ENCODE measurements at places on chromosomes 3 and 15. TPM values are rescaled to one million over a fixed set of nuclear protein-coding genes. Genes with fewer than 3 reads are reported as not detected.

SCAANT1 gene
- total RNA-seq = not detected

SERPINI2 gene
- total RNA-seq = not detected

NOX5 gene
- total RNA-seq = not detected

LYZL4 gene
- total RNA-seq = not detected

GPR160 gene
- total RNA-seq = 33.3 TPM

ERICH6 gene
- total RNA-seq = not detected

VIPR1 gene
- total RNA-seq = 7.1 TPM

DNA sequence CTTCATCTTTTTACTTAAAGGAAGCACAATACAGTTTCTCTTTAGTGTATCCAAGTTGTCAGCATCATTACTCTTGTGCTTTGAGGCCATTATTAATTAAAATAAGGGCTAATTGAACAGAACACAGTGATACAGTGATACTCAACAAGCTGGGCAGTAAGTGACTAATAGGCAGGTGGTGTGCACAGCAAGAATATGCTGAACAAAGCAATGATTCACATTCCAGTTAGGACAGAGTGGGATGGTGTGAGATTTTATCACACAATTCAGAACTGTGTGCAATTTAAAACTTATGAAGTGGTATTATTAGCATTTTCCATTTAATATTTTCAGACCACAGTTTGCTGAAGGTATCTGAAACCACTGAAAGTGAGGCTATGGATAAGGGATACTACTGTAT lies 116.9 kb downstream of the PLOD2 start:
- no peak for DNase-seq

DNA sequence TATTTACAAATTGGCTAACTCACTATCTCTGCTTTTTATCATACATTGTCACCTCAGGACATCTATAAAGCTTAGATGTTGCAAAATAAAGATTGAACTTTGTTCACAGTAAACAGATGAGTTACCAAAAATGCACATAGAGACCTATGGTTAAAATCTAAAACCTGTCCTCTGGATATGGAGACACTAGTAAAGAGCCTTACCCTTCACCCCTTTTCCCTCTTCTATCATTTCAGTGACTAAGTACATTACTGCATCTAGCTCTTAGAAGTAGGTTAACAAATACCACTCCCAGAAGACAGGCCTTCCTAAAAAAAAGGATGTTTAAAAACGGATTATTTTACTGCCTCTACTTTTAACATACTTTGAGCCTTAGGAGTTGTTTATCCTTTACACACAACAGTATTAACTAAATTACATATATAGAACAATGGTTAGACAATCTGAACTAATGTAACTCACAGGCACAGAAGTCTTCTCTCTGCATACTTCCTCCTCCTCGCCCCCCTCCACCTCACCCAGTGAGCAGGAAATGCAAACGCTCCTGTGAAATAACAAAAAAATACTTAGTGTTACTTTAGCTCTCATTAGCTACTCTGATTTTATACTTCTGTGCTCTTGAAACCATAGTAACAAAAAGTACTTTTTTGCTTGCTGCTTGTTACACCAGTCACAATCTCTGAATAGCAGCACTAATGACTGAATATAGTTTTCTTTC lies 23.3 kb downstream of the IREB2 start:
- no peak for DNase-seq

DNA sequence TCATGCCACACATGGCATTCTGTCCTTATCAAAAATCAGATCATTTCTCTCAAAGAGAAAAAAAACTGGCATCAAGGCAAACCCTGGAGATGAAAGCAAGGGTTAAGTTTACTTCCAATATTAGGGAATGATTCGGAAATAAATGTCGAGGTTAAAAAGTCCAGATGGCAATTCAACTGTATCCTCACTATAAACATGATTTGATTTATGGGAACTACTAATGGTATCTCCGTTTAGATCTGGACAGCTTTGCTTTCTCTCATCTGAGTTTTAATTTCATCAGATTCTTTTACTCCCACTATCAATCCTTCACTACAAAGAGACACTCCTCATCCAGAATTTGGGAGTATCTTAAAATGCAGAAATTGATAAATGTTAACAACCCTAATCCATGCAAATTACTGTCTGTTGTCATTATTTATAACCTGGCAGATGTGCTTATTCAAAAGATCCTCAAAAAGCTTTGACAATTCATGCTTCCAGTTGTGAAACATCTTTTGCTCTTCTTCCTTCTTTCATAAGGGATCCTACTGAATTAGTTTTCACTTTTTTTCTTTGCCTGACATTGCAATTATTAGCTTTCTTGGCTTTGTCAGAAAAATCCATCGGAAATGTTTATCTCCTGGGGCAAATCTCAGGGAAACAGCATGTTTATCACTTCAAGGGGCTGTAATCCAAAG lies 903.2 kb downstream of the MCTP2 start:
- no peak for DNase-seq

GRCh38 chr15:51094606-51095569 lies at the start of gene TNFAIP8L3:
Gene TNFAIP8L3, minus strand, starts transcription at chr15:51094906. Its CDS starts 311 bp downstream, at chr15:51094595.
- DNase-seq = peak; percentile 35

- DNase-seq = no peak
Measured at GRCh38 chr3:55570271-55570711, 83.2 kb upstream of the WNT5A start.

- DNase-seq = no peak
Measured at GRCh38 chr3:34483311-34483887, 685.0 kb downstream of the PDCD6IP start.

DNA sequence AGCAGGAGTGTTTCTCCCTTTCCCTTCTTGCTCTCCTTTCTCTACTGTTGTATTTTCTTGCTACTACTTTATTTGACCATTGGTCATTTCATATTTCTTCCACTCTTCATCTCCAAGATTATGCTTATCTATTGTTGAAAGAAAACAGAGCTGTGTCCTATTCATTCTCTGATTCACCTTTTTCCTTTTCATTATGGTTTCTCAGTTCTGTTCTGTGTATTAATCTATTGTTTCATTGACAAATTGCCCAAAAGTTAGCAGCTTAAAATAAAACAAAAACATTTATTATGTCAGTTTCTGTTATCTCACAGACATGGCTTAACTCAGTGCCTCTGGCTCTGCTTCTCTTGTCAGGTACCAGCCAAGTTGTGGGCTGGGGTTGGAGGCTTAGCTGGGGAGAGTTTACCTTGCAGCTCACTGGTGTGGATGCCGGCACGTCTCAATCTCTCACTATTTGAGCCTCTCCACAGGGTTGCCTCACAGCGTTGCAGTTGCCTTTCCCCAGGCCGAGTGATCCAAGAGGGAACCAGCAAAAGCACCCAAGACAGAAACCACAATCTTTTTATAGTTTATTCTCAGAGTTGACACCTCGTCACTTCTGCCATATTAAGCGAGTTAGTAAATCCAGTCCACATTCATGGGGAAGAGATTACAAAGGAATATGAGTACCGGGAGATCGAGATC lies 36.9 kb upstream of the FILIP1L start:
- no peak for DNase-seq

DNA sequence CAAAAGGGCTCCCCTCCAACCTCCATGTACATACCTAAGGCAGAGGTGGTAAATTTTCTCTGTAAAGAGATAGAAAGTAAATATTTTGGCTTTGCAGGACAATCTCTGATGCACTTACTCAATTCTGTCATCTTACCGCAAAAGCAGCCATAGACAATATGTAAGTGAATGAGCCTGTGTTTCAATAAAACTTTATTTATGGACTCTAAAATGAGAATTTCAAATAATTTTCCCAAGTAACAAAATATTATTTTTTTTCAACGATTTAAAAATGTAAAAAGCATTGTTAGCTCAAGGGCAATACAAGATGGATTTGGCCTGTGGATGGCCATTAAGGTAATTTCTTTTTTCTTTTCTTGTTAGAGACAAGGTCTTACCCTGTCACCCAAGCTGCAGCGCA lies 44.7 kb downstream of the SHQ1 start:
- no peak for DNase-seq

DNA sequence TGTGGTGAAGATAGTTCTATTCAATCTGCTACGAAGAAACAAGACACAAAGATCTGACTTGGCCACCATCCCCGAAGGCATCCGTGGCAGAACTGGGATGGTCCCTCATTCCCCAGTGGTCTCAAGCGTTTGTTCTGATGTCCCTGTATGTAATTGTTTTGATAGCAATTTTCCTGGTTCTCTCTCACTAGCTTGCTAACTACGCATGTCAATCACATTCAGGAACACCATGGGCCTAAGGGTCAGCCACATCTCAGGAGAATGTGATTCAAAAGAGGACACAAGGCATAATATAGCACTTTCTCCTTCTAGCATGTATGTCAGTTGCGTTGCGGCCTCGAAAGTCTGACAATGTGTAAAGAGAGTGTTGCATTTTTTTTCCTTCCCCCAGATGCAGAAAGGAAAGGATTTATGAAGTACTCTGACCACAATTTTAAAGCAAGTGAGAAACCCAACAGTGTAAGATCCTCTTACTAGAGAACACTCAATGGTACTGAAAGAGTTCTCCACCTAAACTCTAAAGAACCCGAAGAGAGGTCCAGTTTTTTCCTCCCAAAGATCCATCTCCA lies 32.0 kb upstream of the TCF12 start:
- DNase-seq = no peak

GRCh38 chr15:78372880-78373279 lies 32.7 kb downstream of the CRABP1 start:
- DNase-seq = no peak

GRCh38 chr15:88276821-88277410 lies 20.4 kb upstream of the NTRK3 start:
- DNase-seq = no peak

DNA sequence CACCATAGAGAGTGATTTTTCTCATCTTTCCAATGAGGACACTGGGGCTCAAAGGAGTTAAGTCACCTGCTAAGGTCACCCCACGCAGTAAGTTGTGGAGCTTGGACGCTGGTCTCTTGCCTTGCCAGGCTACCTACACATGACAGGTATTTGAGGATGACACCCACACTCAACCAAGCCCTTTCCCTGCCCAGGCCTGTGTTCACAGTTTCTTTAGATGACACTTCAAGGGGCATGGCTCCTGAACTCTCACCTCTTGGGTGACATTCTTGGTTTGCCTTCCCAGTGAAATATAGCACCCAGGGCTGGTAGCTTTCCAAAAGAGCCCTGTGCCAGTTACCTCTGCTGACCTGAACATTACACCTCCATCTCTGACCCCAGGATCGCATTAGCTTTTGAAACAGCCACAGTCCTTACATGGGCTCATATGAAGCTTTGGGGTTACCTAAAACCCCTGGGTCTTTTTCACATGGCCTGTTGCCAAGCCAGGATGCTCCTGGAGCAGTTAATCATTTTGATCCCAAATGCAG lies 148.0 kb downstream of the RPLP1 start:
- DNase-seq = no peak

DNA sequence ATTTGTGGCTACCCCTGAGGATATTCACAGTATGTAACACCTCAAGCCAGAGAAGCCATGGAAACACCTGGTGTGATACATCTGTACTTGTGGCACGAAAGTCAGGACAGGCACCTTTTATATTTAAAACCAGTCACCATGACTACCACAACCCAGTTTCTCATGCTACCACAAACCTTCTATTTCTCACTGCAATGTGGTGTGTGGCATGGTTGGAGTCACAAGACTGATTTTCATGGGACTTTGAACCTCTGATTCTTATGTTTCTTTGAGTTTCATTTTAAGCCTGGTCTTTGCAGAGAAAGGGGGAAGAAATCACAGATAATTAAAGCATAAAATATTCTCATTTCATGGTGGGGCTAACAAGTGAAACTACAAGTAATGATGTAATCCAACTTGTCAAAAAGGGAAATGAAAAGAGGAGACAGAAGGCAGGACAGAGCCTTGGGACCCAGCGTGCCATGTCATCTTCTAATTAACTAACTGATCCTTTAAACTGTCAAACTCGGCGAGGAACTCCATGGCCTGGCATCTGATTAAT lies 175.9 kb downstream of the PDZRN3 start:
- DNase-seq = no peak

GRCh38 chr3:98855806-98856400 lies 45.6 kb downstream of the DCBLD2 start:
- DNase-seq = no peak

- DNase-seq = no peak
Measured at GRCh38 chr3:158794936-158795518, 6.8 kb upstream of the MFSD1 start.

Measured in WTC11 (cell line).